Activated CD8-positive, alpha-beta memory T cell treated with anti-CD3 and anti-CD28 coated beads, Interleukin-2, amount 10 ng/mL, durations not matched to agents 7 days and 5 days (primary cell): ENCODE measurements at places on chromosomes 4 and X. TPM values are rescaled to one million over a fixed set of nuclear protein-coding genes. Genes with fewer than 3 reads are reported as not detected.

GRCh38 chr4:97027728-97028410 lies 1115.4 kb downstream of the STPG2 start:
- DNase-seq, result no peak

The MAGEB10 gene
- total RNA-seq, result not detected

The DCAF8L2 gene
- not detected for total RNA-seq

GRCh38 chr4:170386511-170386910 lies 296.8 kb upstream of the AADAT start:
- no peak for DNase-seq

- DNase-seq, result no peak
Measured at GRCh38 chr4:105107095-105107856, 39.4 kb upstream of the TET2 start.

GRCh38 chrX:111167334-111167733 lies 71.3 kb downstream of the PAK3 start:
- DNase-seq, result no peak

DNA sequence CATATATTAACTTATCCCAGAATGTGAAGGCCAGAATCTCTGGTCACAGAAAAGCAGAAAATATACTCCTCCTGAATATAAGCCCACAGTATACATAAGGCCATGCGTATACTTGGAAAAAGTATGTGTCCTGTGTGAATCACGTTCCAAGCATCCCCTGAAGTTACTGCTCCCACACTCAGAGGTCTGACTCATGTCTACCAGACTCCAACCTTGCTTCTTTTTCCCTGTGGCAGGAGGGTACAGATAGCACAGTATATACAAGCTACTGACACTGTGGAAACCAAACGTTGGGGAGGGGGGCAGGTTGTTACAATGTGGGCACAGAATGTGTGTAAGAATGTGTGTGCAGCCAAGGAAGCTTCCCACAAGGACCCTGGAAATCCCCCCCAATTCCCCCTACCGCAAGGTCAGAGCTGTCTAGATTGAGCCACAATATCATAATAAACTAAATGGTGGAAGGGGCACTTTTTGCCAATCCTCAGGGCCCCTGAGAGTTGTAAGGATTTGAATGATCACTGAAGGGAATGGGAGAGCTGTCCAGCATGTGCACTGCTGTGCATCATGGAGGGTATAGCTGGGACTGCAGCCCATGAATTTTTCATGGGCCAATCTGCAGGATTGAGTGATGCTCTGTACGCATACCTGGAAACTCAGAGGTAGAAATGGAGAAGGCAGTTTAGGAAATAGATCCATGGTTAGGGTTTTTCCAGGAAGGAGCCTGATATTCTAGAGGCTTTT lies 7.4 kb upstream of the RELL1 start:
- no peak for DNase-seq

- DNase-seq, result no peak
Measured at GRCh38 chr4:6258741-6259140, 10.9 kb upstream of the WFS1 start.

DNA sequence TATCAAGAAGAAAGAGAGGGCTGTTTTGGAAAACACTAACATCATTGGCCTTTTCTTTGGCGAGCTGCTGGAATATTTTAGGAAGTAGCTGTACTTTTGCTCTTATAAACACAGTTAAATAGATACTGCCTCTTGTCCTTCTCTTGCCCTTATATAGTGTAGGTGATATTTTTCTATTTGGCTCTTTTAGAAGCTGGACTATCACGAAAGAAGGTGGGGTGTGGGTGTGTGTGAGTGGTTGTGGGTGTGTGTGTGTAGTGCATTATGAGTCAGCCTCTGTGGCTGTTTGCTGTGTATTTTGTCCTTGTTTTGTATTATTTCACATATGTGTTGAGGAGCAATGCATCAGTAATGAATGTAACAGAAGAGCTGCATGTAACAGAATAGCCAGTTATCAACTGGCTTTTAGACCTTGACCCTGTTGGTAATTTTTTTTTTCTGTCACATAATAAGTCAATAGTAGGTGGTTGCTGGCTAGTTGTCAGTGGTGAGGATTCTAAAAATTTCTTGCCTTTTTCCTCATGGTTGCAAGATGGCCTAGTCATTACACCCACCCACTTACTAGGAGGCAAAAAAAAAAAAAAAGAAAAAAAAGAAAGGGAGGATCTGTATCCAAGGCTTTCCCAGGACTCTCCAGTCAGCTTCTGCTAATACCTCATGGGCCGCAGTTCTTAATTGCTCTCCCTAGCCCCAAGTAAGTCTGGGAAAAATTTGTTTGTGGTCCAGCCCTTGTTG lies 23.8 kb downstream of the ARHGAP10 start:
- no peak for DNase-seq

GRCh38 chr4:10530137-10530786 lies 73.0 kb upstream of the ZNF518B start:
- DNase-seq, result no peak

The ZCCHC12 gene
- not detected for total RNA-seq

DNA sequence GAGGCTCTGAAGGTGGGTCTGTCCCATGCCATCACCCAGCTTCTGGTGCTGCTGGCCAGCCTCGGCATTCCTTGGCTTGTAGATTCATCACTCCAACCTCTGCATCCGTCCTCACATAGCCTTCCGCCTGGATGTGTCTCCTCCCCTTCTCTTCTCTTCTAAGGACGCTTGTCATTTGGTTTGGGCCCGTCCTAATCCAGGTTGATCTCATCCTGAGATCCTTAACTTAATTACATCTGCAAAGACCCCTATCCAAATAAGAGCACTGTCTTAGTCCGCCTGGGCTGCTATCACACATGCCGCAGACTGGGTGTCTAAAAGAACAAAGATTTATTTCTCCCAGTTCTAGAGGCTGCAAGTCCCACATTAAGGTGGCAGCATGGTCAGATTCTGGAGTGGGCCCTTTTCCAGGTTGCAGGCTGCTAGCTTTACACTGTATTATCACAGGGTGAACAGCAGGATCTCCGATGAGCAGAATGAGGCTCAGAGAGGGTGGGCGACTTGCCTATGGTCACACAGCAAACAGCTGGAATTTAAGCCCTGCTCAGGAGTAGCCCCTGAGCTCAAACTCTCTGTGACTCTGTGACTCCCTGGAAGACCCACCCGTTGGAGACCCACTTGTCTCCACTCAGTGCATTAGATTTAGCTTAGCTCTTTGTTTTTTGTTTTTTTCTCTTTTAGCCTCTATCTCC lies 113.1 kb downstream of the STK32B start:
- DNase-seq, result no peak

DNA sequence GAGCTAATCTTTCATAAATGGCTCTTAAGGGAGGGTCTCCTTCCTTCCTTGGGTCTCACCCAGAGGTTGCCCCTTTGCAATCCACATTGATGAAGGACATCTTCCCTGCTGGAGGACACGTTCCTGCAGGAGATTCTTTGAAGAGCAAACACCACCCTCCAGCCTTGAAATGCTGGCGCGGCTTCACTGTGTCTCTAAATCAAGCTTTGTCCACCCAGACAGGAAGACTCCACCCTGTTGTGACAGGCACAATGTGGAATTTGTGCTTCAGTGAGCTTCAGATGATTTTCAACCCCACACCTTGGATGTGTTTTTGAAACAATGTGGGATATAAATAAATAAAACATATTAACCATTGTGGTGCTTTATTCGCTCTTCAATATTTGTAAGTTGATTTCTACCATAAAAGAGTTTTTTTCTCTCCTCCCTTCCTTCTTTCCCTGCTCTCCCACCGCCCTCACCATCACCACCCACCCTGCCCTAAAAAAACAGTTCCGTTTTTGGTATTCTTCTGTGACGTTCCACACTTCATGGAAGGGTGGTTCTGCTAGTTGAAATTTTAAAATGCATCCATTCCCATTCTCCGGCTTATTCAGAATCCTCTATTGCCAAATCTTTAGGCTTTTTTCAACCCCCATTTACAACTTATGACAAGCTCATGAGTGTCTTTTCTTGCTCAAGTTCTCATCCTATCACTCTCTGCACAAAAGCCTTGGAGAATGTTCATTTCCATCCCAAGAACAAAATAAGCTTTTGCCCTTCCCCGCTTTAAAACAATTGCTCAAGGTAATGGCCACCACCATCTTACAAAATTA lies 264.3 kb downstream of the RAPGEF2 start:
- no peak for DNase-seq

The MSANTD1 gene
- 0.82 TPM for total RNA-seq

The IL1RAPL2 gene
- not detected for total RNA-seq

- DNase-seq, result peak; percentile 55
Measured at GRCh38 chrX:56812515-56813105, 83.6 kb downstream of the NBDY start.

GRCh38 chr4:17930256-17930655 lies 91.3 kb downstream of the LCORL start:
- no peak for DNase-seq

The FHIP1A gene
- not detected for total RNA-seq

GRCh38 chrX:73069365-73070035 lies 9.8 kb downstream of the PABPC1L2A start:
- DNase-seq, result no peak

- DNase-seq, result peak; percentile 45
Measured at GRCh38 chr4:107931775-107932321, 499 bp downstream of the CYP2U1 start.

- no peak for DNase-seq
Measured at GRCh38 chrX:67338262-67338661, 205.6 kb upstream of the AR start.

GRCh38 chr4:142383800-142384470 lies 462.2 kb downstream of the INPP4B start:
- no peak for DNase-seq

DNA sequence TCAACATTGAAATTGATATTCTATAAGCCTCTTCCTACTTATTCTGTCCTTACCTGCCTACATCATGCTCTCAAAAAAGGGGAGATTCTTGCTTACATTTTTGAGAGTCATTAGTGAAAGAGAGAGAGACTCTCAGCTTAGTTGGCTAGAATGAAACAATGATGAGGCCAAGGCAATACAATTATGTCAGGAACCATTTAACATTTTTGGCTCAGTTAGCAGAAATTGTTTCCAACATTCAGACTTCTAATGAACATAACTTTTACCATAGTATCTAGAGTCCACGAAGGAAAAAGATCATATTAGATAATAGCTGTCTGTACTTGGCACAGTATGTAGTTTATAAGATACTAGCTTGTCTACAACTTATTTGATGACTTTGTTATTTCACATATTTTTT lies 263.7 kb upstream of the ARX start:
- DNase-seq, result no peak

The DSPP gene
- total RNA-seq, result not detected

- DNase-seq, result peak; percentile 83
Measured at GRCh38 chr4:81648576-81649275, 177.0 kb upstream of the RASGEF1B start.

The TSPAN6 gene
- not detected for total RNA-seq

The SH3RF1 gene
- total RNA-seq, result 0.35 TPM
